ENCODE measurements at places on chromosomes 2 and 18. TPM values are rescaled to one million over a fixed set of nuclear protein-coding genes. Genes with fewer than 3 reads are reported as not detected.

SERPINB5 gene
- total RNA-seq: not detected

COL4A4 gene
- total RNA-seq: not detected

TMEM247 gene
- not detected for total RNA-seq

UNC80 gene
- not detected for total RNA-seq

EVA1A gene
- not detected for total RNA-seq

ARHGEF4 gene
- total RNA-seq: 0.80 TPM

CAPN10 gene
- total RNA-seq: 41.2 TPM

SCN9A gene
- total RNA-seq: not detected

MAP2 gene
- total RNA-seq: not detected

PTPRN gene
- total RNA-seq: 0.42 TPM

XIRP2 gene
- not detected for total RNA-seq

SP5 gene
- not detected for total RNA-seq

METTL8 gene
- 53.6 TPM for total RNA-seq

CTLA4 gene
- total RNA-seq: 65.0 TPM

PROKR1 gene
- total RNA-seq: 0.13 TPM

ECEL1 gene
- not detected for total RNA-seq

RUFY4 gene
- total RNA-seq: not detected

GREB1L gene
- total RNA-seq: not detected

TNFAIP6 gene
- total RNA-seq: not detected

POTEC gene
- not detected for total RNA-seq

INHBB gene
- not detected for total RNA-seq

ZAP70 gene
- 201 TPM for total RNA-seq

ANKRD62 gene
- total RNA-seq: not detected

KLHL14 gene
- total RNA-seq: not detected

SERPINB2 gene
- total RNA-seq: not detected

DPYSL5 gene
- not detected for total RNA-seq

CD8B gene
- total RNA-seq: 250 TPM

SLC11A1 gene
- total RNA-seq: 0.15 TPM

MC5R gene
- total RNA-seq: not detected

RAX gene
- total RNA-seq: not detected

DCC gene
- not detected for total RNA-seq

GALR1 gene
- not detected for total RNA-seq

SLC8A1 gene
- 0.23 TPM for total RNA-seq

ZNF407 gene
- 12.3 TPM for total RNA-seq

CD8B2 gene
- 3.2 TPM for total RNA-seq

COL6A3 gene
- 18.6 TPM for total RNA-seq

ORC4 gene
- 32.5 TPM for total RNA-seq

HADHB gene
- 75.6 TPM for total RNA-seq

HOXD13 gene
- total RNA-seq: not detected

POMC gene
- total RNA-seq: 5.8 TPM

SERPINB10 gene
- total RNA-seq: not detected

Data from activated CD8-positive, alpha-beta memory T cell treated with anti-CD3 and anti-CD28 coated beads for 36 hours (primary cell).